ENCODE measurements at places on chromosomes 4 and X.
A peak's percentile ranks its signal among the peaks of the same experiment; 100 is the strongest.

DNA sequence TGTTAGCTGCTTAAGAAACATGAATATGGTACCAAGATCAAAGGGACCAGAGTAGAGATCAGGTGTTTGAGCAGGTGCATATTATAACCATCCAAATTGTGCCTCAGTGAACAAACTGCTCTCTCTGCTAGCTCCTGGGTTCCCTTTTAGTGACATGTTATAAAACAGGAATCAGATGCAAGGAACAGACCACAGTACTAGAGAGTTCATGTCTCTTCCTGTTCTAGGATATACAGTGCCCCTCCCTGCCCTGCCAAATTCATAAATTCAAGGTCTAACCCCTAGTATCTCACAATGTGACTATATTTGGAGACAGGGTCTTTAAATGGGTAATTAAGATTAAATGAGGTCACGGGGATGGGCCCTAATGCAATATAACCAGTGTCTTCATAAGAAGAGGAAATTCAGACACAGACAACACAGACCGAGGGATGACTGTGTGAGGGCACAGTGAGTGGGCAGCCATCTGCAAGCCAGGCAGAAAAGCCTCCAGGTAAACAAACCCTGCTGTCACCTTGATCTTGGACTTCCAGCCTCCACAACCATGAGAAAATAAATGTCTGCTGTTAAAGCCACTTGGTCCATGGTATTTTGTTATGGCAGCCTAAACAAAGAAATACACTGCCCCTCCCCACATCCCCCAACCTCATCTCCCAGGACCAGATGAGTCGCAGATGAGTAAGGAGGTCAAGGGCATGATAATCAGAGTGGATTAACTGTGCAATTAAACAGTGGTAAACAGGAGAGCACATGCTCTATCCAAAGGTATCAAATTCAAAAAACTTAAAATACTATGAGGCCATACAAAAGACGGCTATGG is 82.5 kb downstream of the RBM47 start:
- DNase-seq: peak; percentile 81

- peak; percentile 73 for DNase-seq
These were observed 45.1 kb downstream of the CHM start for GRCh38 chrX:86002076-86002896.

- DNase-seq: no peak
These were observed 30.8 kb downstream of the LRP2BP start for GRCh38 chr4:185364886-185365285.

DNA sequence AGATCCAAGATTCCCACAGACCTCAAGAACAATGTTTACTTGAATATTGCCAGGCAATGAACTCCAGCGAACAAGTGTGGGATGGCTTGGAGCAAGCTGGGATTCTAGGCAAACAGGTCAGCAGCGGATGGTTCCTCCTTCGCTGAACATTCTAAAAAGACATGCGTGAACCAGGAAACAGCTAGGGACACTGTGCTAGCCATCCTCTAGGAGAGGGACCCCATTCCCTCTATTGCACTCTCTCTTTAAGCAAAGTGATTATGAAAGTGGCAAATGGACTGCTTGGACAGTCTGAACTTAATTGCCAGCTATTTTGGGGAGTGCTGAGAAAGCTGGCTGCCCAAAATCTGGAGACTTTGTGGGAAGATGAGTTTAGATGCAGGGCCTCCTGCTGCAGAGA is 29.9 kb upstream of the TEC start:
- peak; percentile 39 for DNase-seq

GRCh38 chr4:30847167-30847566 is 127.0 kb downstream of the PCDH7 start:
- DNase-seq: no peak

- no peak for DNase-seq
These were observed 98.7 kb upstream of the PPP2R3B start for GRCh38 chrX:485368-485767.

DNA sequence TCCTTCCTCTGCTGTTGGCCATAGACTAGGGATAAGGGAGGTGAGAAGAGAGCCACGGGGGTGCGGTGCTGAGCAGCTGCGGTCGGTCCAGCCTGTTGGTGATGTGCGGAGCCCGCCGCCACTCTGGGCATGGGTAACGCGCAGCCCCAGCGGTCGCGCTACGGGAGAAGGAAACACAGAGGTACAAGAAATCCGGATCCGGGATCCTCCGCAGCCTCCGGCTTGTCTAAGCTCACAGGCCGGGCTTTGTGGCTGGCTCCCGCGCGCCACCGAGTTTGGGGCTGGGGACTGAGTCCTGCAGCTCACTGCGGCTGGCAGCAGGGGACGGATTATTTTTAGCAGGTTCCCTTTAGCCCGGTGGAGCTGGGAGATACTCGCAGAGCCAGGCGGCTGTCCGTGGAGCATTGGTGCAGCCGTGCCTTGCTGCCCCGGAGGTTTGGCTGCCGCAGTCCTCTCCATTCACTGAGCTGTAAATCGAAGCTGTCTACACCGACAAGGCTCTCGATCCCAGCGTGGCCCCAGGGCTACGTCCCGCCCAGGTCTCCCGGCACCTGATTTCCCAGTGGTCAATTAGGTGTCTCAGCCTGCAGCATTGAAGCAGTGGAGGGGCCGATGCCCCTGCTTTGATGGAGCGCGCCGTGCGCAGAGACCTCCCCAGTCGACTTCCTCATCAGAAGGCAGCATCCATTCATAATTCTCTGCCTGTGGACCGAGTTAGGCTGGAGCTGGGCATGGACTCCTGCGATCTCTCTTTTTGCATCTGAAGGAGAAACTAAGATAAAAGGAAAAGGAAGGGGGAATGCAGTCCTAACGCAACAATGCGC is 81.9 kb upstream of the SCML1 start:
- no peak for DNase-seq

DNA sequence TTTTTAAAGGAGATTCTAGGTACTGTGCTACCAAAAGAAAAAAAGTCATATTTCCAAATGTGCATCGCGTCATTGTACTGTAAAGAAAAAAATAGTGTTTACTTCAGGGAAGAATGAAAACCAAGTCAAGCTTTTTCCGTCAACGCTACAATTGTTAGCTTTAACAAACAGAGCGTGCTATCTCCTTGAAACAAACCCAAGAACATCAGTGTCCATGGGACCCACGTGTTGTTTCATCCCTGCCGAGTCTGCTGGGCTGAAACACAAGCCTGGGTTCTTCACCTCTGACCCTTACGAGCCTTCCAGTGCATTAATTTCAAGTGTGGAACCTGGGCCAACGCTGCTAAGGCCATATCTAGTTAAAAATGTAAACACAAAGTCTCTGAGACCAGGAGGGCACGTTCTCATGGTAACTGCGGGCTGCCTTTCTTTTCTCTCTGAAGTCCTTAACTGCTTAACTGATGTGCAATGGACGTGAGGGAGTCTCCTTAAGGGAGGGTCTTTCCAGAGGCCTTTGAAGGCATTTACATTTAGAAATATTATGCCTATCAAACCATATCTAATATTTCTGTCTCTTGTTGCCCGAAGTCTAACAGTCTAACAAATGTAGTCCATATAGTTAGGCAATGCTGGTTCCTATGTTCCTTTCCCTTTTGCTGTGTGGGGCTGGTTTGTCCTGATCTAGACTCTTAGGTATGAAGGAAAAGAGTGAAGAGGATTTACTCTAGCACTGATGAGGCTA is 36.3 kb downstream of the ING2 start:
- DNase-seq: no peak

DNA sequence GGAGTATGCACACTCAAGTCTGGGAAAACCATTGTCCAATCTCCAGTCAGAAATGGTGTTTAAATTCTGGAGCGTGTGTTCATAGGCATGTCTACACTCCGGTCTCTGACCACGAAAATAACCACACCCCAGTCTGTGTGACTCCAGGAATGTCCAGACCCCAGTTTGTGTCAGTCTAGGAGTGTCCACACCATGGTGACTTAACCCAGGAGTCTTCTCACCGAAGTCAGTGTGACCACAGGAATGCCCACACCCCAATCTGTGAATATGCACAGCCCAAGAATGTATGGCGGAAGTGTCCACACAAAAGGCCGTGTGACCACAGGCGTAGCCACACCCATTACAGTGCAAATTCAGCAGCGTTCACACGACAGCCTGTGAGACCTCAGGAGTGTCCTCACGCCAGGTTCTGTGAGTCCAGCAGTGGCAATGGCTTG is 11.4 kb downstream of the FTSJ1 start:
- peak; percentile 100 for DNase-seq

DNA sequence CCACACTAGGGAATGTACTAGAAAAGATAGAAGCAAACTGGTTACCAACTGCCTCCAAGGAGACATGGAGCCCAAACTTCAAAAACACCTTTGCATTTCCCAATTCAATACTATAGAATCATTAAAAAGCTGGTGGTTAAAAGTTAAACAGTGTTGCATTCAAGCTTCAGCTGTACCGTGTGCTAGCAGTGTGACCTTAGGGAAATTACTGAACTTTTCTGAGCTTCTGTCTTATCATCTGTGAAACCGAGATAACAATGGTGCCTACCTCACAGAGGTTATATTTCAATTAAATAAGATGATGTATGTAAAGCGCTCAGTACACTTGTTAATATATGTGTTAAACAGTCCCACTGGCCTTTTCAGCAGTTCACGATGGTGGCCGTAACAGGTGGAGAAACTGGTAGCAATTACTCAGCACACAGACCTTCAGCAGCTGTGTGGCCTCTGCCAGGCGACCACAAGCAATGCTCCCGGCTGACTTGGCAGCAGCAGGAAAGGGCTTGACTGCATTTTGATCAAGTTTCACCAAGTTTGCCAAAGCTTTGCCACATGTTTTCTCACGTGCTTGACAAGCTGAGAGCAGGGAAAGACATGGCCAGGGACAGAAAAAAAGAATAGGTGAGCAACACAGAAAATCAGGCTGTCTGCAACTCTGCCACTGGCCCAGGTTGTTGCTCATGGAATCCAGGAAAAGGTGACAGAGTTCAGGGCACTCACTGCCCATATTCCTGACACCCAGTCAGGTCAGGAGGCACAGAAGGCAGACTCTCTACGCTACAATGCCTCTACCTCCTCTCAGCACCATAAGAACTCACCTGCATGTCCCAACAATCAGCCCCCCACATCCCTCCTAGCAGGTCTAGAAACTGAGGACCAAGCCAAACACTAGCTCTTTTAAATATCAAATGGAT is 72.1 kb downstream of the PARM1 start:
- peak; percentile 6 for DNase-seq

DNA sequence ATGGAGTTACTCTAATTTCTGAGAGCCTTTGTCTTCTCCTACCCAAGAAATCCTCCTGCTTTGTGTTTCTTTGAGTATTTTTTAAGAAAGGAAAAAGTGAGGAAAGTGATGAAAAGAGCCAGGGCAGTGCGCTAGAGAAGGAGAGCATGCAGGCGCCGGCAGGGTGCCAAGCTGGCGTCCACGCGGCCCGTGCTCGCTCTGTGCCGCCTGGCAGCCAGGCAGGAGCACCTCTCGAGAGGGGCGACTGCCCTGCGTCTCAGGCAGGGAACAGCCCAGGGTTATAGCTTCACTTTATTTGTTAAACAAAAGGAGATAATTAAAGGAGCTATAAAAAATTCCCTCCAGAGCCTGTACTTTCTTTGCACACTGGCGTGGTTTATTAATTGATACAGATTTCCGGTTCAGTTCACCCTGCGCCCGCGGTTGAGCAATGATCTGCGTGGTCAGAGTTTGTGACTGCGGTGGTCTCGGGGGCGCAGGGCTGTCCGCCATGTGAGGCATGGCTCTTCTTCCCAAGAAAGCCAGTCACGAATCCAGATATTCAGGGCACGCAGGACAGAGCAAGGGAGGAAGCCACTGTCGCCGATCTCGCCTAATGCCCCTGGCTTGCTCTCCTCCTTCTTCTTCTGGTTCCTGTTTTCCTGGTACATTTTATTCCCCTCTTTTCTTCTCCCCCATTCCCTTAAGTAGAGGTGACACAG is 110.8 kb upstream of the PAQR3 start:
- peak; percentile 0 for DNase-seq

GRCh38 chr4:53573696-53574095 is 17.6 kb downstream of the LNX1 start:
- peak; percentile 72 for DNase-seq

DNA sequence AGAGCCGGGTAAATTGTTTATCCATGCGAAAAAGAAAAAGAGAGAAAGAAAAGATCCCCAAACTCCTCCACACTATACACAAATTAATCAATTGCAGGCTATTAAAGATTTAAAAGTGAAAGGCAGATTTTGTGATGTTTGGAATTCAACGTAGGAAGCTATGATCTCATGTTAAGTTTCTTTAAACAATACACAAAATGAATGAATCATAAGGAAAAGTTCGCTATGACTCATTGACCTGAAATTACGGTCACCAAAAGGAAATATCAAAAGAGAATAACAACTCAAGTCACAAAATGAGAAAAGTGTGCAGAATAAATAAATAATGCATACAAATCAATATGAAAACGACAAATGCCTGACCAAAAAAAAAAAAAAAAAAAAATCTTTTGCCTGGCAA is 28.6 kb downstream of the CLNK start:
- peak; percentile 71 for DNase-seq

- DNase-seq: no peak
These were observed 710 bp downstream of the PRKG2 start for GRCh38 chr4:81214144-81214880.

DNA sequence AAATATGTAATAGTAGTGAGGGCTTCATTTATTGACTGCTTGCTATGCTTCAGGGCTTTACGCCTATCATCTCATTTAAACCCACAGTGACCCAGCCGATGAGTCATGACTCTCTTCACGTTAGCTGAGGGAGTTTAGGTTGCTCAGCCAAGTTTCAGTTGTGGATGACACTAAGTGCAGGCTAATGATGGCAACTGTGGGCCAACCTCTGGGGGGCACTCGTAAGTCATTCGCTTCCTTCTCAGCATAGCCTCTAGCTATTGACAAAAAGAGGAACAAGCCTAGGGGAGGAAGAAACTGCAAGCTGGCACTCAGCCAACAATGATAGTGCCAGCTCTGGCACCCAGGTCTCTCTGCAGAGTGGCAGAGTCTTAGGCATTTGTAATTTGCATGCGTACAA is 325.0 kb downstream of the ARHGAP10 start:
- peak; percentile 70 for DNase-seq

- DNase-seq: peak; percentile 87
These were observed 42.9 kb downstream of the AFF1 start for GRCh38 chr4:86977621-86978184.

DNA sequence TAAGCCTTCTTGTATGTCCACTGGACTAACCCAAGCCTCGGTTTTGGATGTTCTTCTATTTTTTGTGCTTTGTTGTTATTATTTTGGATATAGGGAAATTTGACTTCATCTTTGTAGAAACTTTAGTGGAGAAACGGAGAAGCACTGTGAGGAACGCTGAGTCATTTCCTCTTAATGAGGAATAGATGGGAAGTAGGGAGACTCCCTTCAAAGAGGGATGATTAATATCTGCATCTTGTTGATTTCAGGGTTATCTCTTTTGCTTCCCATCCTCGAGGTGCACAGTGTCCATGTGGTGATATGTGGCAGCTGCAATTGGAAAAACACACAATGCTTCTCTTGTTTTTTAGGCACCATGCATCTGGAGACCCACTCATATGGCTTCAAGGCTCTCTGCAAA is 1147.9 kb downstream of the NLGN4X start:
- peak; percentile 15 for DNase-seq

DNA sequence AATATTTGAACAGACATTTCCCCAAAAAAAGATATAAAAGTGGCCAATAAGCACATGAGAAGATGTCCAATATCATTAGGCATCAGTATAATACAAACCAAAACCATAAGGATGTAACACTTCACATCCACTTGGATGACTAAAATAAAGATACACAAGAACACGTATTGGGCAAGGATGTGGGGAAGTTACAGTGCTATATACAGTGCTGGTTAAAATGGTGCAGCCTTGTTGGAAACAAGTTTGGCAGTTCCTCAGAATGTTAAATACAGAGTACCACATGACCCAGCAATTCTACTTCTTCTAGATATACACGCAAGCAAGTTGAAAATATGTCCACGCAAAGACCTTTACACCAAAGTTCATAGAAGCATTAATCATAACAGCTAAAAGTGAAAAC is 58.9 kb downstream of the HAUS3 start:
- DNase-seq: no peak

All from M059J (cell line).